Activated CD8-positive, alpha-beta T cell treated with anti-CD3 and anti-CD28 coated beads, Interleukin-2, amount 10 ng/mL, durations not matched to agents 7 days and 5 days (primary cell): ENCODE measurements at places on chromosomes 12 and 14. TPM values are rescaled to one million over a fixed set of nuclear protein-coding genes. Genes with fewer than 3 reads are reported as not detected.

DNA sequence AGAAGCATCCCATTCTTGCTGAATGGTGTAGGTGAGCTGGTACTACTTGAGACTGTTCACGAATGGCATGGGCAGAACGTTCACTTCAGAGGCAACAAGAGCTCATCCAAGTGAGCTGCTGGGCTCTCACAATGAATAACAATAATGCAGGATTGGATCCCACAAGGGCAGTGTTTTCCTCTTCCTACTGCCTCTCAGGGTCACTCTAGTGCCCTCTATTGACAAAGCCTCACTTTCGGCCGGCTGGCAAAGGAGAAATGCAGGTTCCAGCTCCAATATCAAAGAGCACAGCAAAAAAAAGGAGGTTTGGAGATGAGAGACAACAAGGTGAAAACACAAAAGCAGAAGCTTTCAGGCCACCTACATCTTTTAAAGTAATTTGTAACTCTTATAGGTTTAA, 74.6 kb upstream of the MYF6 start:
- DNase-seq: no peak

DNA sequence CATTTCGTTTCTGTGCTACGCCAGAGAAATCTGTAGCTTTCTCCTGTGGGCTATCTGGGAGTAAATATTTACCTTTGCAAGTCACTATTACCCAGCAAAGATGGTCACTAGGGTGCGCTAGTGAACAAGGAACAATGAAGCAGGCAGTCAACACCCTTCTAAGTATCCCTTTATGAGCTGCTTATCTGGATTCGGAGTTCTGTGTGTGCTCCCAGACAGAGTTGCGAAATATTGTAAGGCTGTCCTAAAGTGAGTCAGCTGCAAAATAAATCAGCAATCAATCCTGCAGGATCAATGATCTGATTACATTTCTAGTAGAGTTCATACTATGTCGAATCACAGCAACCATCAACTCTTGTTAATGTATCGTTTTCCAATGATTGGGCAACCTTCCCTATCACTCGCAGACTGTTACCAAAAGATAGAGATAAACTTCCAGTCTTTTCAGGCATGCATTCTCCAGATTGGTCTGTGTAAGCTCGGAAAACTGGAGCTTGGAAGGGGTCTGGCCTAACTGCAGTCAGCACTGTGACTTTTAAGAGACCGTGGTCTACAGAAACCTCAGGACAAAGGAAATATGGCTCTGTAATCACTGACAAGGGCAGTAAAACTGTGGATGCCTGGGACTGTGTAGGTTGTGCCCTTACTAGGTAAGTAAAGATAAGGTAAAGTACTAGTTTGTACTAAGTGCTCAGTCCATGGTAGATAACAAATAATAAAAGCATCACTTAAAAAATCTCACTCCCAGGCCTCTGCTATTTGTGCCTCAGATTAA, 133.5 kb downstream of the KCNK10 start:
- DNase-seq: peak; percentile 78

GRCh38 chr14:72948481-72949138, 22.3 kb downstream of the DCAF4 start:
- peak; percentile 78 for DNase-seq

GRCh38 chr14:73227812-73228781, 9.2 kb upstream of the PAPLN start:
- DNase-seq: no peak

- no peak for DNase-seq
These were observed 44.4 kb upstream of the KCNK13 start for GRCh38 chr14:90017371-90017770.

GRCh38 chr14:92314182-92314581, 8.8 kb upstream of the SLC24A4 start:
- DNase-seq: no peak

DNA sequence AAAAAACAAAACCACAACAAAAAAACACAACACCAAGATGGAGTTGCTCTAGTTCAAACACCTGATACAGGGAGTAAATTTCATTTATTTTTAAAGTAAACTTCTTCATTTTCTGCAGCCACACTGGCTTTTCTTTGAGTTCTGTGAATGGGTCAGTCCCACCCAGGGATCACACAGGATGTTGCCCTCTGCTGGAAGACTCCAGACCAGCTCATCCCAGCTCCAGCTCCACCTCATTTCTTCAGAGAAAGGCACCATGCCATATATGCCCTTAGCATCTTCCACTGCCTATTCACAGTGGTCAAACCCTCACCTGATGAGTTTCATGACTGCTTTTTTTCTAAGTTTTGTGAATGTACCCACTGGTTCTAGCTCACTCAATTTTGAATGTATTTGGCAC, 8.0 kb downstream of the GLIPR1 start:
- no peak for DNase-seq

- DNase-seq: peak; percentile 85
These were observed 58.7 kb upstream of the GZMB start for GRCh38 chr14:24692382-24693352.

DNA sequence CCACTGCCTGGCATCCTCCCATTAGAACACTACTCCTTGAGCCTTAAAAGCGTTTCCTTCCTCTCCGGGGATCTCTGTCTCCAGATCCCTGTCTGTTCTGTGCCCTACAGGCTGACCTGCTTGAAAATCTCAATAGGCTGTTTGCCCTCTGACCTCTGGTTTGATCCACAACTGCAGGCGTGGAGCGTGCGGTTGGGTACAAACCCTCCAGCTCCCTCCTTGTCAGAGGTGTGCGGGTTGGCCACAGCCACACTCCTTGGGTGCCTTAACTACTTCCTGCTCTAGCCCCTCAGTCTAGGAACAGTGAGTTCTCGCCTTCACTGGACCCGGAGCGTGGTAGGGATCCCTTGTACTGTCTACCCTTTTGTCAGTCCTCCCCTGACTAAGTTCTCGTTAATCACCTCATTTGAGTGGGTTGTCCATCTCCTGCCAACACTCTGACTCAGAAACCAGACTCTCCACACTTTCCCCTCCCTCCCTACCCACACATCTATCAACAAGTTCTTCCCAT, 33.1 kb downstream of the CMKLR1 start:
- DNase-seq: no peak

DNA sequence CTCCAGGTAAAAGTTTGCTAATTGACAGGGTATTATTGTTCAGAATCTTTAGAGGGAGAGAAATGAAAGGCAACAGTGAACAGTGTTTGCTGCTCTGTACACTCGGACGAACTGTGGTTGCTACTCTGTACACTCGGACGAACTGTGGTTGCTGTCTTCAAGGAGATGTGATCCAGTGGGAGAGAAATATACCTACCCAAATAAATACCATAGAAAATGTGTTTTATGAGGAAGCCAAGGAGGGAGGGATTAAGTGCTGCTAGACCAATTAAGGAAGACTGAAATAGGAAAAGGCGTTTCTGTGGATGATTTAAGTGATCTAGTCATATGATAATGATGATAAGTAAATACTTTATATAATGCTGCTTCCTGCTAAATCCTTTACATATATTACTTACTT, 2.7 kb downstream of the STK38L start:
- DNase-seq: no peak

DNA sequence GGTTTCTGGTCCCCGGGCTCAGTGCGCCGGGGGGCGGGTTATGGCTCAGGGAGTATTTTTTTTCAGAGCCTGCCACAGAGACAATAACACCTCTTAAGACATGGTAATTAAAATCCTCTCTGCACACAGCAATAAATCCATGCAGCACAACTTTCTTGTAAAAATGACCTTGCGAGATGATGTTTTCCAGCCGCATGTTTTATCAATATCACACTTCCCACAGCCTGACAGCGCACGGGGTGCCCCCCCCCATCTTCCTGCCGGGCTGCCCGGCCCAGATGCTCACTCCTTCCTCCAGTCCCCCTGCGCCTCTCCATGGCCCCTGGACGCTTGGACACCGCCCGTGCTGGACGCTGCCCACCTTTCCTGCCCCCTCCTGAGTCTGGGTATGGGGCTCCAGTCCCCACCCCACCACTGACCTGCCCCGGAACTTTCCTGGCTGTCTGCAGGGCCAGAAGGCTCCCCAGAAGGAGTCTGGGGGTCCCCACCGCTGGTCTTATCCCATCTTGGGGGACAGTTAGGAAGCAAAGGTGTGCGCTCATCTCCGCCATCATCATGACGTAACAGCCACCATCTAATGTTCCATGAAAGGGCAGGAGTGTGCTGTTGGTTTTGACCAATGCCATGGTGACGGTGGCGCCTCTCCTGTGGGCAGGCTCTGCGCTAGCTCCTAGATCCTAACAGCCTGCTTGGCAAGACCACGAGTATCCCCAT, 182.9 kb downstream of the KIF26A start:
- DNase-seq: no peak

DNA sequence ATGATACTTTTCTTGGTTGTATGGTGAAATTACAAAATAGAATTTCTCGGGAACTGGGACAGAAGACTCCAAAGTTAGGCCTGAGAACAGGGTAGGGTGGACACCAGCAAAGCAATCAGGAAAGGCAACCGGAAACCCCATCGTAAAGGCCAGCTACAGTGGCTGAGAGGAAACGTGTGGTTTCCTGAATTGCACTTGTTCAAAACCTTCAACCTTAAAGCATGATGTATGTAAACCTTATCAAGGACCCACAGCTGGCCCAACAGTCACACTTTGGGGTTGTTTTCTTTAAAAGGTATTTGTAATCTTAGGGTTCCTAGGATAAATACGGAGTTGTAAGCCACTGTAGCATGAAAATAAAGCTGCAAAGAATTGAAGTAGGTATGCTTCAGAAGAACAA, 2.2 kb upstream of the PTGDR start:
- peak; percentile 40 for DNase-seq

GRCh38 chr14:68291820-68292219, 472.2 kb downstream of the RAD51B start:
- DNase-seq: no peak

GRCh38 chr14:93959239-93960107, 16.9 kb downstream of the ASB2 start:
- DNase-seq: peak; percentile 95

- no peak for DNase-seq
These were observed 90.0 kb upstream of the EIF5 start for GRCh38 chr14:103243764-103244737.

DNA sequence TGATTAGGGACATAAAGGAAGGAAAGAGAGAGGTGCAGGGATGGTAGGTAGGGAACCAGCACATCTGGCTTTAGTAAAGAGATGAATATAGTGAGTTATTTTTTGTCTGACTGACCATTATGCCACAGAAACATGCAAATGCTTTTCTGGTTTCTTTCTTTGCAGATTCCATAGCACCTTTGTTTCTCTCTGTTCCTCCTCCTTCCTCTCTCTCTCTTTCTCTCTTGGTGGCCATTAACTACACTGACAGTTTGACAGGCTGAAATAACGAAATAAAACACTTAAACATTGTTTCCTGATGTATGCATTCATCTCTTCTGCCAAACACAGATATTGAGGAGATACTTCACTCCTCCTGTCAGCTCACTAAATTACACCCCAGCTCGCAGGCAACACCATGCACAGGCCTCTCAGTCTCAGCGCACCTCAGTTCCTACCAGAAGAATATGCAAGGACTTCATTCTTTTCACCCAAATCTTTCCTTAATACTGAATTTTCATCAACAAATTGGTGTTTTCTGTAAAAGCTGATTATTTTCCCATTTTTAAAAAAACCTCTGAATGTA, 406.9 kb upstream of the SOX5 start:
- no peak for DNase-seq

DNA sequence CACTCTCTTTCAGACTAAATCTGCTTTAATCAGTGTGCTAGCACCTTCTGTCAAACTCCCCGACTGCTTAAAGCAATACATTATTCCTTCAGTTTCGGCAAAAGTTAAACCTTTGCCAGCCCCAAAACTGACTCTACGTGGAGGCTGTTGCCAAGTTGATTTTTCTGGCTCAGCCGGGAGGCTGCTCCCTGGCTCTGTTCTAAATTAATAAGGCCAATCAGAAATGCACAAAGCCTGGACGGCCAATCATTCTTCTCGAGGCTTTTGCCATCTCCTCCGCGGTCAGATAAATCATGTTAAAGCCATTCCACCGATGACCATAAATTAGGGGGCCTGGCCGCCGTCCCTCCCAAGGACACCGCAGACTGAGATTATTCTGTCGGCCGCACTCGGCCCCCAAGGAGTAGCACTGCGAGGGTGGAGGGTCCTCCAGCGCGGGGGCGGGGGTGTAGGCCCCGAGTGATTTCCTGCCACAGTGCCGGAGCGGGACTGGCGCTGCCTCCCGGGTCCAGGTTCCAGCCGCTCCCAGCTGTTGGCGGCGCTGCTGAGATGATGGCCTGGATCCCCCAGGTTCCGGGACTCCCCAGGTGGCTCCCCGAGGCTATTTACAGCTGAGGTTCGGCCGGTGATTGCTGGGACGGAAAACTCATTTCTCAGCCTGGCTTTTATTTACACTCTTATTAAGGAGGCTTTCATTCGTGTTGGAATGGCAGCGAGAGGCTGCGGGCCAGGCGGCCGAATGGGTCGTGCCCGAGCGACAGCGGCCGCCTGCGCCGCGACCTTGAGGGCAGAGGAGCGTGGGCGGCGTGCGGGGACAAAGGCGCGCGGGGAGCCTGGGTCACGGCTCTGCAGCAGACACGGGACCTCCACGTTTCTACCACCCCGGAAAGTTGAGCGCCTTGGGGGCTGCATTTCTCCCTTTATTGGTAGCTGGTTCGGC, 165.1 kb downstream of the MON2 start:
- DNase-seq: peak; percentile 28

DNA sequence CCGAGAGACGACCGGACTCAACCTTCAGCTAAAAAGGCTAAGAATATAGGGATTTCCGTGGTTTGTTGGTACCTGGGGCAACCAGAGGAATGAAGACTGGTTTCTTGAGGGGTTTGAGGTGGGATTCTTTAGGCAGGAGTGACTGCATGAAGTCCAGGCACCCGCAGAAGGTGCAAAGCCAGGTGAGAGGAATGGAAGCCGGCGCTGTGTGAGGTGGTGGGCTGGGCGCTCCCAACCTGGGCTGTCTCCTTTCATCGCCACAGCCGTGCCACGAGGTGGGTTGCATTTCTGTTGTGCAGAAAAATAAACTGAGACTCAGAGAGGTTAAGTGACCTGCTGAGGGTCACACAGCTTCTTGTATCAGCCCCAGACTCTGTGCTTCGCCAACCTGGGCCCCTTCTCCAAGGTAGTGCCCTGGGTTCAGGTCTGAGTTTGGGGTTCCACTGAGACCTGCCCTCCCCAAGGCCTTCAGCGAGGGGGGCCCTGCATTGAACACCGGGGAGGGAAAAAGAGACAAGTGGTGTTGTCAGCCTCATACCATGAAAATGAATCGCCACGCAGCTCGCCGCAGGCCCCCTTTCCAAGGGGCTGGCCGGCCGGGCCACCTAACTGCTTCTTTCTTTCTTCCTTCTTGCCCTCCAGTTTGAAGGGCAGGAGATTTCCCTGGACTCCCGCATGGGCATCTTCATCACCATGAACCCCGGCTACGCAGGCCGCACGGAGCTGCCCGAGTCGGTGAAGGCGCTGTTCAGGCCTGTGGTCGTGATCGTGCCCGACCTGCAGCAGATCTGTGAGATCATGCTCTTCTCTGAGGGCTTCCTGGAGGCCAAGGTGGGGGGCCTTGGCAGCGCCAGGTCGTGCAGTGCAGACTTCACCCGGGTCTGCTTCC, 88.4 kb downstream of the DNAH10 start:
- no peak for DNase-seq

The SYCP3 gene
- total RNA-seq: 2.0 TPM

The EAPP gene
- 28.8 TPM for total RNA-seq

The P2RX2 gene
- total RNA-seq: not detected

The VRTN gene
- total RNA-seq: not detected

The RAD51AP1 gene
- 44.6 TPM for total RNA-seq
